ENCODE measurements at places on chromosomes 3 and 15.

GRCh38 chr3:189900578-189900977 is 220.1 kb downstream of the P3H2 start:
- DNase-seq, result no peak

GRCh38 chr3:99012051-99012450 is 110.6 kb upstream of the DCBLD2 start:
- no peak for DNase-seq

- no peak for DNase-seq
Measured at GRCh38 chr3:32340039-32340438, 51.6 kb upstream of the CMTM7 start.

- DNase-seq, result no peak
Measured at GRCh38 chr15:64134345-64134829, 17.1 kb upstream of the SNX22 start.

DNA sequence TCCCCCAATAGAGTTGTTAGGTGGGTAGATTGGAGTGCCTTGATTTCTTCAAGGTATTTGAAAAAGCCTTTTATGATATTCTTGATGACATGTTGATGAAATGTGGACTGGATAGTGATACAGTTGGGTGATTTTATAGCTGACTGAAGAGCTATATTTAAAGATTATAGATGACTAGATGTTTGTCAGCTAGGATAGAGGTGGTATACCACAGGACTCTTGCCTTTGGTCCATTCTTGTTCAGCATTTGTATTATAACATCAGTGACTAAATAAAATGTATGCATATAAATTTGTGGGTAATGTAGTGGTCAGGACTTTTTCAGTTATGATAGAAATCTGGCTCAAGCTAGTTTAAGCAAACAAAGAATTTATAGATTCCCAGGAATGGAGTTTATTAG is 143.9 kb downstream of the ZNF609 start:
- DNase-seq, result no peak

DNA sequence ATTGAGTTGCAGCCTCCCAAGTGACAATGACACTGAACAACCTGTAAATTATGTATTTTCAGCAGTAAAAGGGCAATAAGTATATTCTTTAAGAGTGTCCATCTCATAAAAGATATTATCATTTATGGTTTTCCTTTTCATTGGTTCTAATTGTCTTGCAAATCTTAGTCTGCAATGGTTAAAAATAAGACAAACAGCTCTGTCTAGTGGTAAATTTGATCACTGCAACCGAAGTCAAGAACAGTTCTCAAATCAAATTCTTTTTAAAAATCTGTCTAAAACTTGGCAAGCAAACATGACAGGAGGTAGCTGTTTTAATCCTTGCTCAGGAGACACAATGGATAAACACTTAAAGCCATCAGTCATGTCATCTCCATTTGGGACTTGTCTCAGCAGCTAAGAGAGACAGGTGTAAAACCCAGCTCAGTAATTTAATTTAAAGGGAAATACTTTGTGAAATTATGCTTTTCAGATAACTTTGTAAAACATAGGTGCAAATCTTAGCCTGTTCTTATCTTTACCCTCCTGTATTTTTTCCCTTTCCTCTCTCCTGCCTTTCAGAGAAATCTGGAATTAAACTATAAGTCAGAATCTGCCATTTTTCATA is 150.3 kb upstream of the ARHGEF26 start:
- DNase-seq, result no peak

All from keratinocyte (primary cell).